Natural killer cell treated with Interleukin-12 subunit alpha and Interleukin-12 subunit beta and Interleukin-15 and Interleukin-18, amount 100 ng/mL, for 72 hours (primary cell): ENCODE measurements at places on chromosomes 5 and 9.

- no peak for DNase-seq
Measured at GRCh38 chr5:72160329-72160728, 53.1 kb downstream of the MAP1B start.

GRCh38 chr9:27125936-27126335, 16.9 kb downstream of the TEK start:
- DNase-seq: no peak

- no peak for DNase-seq
Measured at GRCh38 chr9:22211588-22212360, 202.7 kb upstream of the CDKN2B start.

DNA sequence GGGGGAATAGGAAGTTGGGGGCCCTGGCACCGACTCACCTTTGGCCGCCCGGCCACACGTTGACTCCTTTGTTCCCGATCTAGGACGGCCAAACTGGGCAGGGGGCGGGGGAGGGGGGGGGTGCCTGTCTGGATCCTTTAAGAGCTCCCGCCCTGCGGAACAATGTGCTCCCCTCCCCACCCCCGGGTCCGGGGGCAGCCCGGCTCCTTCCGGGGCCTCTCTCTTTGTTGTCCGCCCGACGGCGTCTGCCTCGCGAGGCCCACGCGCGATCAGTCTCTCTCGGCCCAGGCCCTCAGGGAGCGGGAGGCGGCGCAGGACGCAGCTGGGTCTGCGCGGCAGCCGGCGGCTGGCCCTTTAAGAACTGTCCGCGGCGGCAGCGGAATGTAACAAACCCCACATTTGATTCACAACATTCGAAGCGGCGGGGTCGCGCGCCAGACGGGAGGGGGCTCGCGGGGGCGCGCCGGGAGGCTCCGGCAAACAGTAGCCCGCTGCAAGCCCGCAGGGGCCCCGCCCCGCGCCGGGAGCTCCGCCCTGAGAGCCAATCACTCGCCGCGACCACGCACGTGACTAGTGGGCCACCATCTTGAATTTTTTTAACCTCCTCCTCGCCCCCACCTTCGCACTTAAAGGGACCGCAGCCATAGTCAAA, at the start of gene RNF44:
RNF44 (minus strand) TSS at position 501 of the 652 bp plus-strand sequence. CDS start 4,930 bp downstream, outside the sequence.
- DNase-seq: peak; percentile 98

DNA sequence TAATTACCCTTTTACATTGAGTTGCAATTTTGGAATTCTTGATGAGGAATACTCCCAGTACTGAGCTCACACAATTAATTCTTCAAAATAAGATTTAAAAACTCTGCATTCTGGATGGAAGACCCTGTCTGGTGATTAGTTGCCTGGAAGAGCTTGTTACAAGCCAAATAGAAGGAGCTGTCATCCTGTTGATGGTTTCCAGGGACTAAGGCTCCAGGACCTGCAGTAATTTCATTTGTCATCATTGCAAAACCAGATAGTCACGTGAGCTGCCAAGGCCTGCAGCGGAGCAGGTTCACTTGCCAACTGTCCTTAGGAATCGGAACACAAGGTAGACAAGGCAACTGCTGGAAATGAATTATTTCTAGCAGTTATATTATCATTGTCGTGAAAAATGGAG, 597.7 kb downstream of the CCDC171 start:
- DNase-seq: no peak

DNA sequence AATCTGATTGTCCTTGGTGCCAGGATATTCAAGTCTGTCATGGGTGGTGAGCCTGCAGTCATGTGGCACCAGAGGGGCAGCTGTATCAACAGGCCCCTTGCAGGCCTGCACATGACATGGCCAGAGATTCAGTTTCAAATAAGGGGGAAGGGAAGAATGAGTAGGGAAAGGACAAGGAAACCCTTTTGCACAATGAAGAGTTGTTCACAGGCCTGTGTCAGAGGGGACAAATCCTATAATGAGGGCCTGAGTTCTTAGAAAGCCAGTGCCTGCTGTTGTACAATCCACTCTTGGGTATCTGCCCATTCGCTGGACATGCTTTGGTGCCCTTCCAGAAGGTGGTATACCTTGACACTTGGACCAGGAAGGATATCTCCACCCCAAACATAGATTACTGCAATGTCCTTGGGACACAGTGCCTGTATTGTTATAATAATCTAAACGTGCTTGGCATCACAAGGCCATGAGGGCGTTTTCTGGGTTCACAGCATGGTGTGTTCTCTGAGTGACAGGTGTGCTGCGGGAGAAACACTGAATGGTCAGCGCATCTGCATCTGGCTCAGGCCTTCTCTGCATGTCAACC, 1.9 kb upstream of the TMEM171 start:
- DNase-seq: no peak

- DNase-seq: no peak
Measured at GRCh38 chr9:109129470-109130197, 9.9 kb upstream of the TMEM245 start.

- no peak for DNase-seq
Measured at GRCh38 chr5:3854188-3854821, 258.7 kb downstream of the IRX1 start.

GRCh38 chr9:29802454-29802853, 2229.2 kb upstream of the C9orf72 start:
- DNase-seq: no peak

DNA sequence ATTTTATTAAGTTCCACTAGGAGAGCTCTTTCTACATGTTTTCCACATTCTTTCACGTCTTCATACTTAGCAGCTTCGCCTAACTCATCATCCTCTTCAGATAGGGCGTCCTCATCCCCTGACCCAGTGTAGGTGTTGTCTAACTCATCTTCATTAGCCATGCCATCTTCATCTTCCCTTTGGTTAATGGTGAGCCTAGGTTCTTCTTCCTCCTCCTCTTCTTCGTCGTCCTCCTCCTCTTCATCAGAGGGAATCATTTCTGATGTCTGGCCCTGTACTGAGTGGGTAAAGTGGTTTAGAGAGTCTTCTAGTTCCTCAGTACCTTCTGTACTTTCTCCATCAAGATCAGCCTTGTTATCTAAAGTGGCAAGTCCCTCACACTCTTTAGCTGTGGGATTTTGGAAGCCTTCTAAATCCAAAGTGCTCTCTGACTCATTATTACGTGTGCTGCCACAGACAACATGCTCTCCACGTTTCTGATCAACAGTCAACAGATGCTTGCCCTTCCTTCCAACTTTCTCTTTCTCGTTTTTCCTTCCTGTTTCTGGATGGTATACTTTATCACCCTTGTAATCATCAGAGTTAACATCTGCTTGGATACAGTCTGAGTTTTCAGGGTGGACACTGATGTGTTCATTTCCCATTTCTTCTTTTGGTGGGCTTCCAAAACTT, 31.1 kb downstream of the TUT7 start:
- DNase-seq: no peak

DNA sequence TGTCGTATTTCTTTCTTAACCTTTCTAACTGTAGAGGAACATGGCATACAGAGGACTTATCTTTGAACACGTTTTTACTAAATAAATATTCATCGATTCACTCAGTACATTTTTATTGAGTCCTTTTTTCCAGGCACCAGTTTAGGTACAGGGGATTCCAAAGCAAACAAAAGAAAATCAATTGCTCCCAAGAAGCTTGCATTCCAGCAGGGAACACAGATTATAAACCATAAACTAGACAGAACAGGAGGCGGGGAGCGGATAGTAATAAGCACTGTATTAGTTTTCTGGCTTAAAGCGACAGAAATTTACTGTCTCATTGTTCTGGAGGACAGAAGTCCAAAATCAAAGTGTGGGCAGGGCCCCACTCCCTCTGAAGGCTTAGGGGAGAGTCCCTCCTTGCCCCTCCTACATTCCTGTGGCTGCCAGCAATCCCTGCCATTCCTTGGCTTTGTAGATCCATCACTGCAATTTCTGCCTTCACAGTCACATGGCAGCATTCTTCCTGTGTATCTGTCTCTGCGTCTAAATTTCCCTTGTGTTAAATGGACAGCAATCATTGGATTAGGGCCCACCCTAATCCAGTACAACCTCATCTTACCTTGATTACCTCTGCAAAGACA, 115.5 kb downstream of the COL23A1 start:
- DNase-seq: no peak

- no peak for DNase-seq
Measured at GRCh38 chr9:110669433-110669832, 842 bp downstream of the MUSK start.

- DNase-seq: no peak
Measured at GRCh38 chr9:132237481-132237880, 75.6 kb downstream of the NTNG2 start.

DNA sequence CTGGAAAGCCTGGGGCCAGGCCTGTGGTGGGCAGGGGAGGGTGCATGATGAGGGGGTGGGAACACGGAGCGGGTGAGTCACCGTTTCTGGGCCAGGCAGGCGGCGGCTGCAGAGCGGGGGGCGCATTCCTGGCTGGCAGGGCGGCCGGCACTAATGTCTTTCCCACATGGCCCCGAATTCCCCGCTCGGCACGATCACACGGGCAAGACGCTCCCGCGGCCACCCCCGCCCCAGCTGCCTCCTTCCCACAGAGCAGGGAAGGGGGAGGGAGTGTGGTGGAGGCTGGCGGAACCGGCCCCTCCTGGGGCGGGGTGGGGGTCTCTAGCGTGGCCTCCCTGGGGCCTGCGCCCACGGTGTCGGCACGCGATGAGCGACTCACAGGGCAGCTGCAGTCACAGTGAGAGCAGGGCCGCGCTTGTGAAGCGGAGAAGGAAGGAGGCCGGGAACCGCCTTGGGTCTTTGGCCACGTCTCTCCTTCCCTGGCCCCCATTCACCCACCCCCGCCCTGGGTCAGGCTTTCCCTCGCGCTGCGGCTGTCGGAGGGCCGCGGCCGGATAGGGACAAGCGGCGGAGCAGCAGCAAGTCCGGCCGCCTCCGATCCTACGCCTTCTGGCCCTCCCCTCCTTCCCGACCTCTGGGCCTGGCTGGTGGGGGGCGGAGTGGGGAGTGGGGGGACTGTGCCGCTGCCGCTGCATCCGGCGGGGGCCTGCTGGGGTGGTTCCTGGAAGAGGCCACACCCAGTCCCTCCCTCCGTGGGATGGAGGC, 48.9 kb downstream of the CXXC5 start:
- no peak for DNase-seq

GRCh38 chr9:133333011-133333410, 3.0 kb downstream of the SURF6 start:
- DNase-seq: no peak

GRCh38 chr5:160030631-160031377, 21.9 kb downstream of the TTC1 start:
- no peak for DNase-seq

- no peak for DNase-seq
Measured at GRCh38 chr9:68433531-68434110, 77.2 kb downstream of the PGM5 start.

- no peak for DNase-seq
Measured at GRCh38 chr9:31629292-31629691, 755.2 kb upstream of the ACO1 start.

DNA sequence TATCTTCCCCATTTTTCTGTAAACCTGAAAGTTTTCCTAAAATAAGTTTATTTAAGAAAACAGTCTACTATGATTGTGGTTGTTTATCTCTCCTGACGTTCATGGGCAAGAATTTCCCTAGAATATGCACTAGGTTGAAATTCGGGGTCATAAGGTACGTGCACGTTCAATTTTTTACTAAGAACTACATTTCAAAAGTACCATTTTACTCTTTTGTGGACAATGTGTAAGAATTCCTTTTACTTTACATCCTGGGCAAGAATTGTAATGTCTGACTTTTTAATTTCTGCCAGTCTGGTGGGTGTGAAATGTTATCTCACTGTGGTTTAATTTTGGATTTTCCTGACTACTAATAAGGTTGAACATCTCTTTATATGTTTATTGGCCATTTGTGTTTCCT, 12.4 kb downstream of the IL5 start:
- no peak for DNase-seq

DNA sequence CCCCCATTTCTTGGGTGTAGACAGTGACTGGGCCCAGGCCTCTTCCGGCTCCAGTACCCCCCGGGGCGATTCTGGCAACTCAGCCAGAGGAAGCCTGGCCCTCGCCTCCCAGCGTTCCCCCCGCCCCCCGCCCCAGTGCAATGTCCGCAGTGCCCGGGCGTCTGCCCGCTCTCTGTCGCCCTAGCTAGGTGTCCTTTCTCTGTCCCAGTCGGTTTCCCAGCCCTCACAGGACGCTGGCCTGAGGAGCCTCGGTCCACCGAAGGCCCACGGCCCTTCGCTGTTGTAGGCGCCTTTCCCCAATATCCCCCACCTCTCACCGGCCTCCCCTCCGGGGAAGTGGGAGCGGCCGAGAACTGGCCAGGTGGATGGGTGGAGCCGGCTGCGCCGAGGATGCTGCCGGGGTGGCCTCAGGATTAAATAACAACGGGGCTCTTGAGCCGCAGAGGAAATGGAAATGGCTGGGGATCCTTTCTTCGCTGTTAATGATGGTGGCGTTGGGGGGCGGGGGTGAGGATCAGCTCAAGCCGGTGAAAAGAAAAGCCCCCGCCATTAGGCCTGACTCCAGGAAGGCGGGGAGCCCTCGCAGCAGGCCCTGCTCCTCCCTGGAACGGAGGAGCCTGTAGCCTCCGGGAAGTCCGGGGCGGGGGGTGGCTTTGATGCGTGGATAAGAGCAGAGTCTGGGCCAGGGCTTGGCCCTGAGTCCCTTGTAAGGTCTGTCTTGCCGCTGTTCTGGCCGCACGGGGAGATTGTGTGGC, 1.1 kb upstream of the SPRY4 start:
- peak; percentile 69 for DNase-seq

DNA sequence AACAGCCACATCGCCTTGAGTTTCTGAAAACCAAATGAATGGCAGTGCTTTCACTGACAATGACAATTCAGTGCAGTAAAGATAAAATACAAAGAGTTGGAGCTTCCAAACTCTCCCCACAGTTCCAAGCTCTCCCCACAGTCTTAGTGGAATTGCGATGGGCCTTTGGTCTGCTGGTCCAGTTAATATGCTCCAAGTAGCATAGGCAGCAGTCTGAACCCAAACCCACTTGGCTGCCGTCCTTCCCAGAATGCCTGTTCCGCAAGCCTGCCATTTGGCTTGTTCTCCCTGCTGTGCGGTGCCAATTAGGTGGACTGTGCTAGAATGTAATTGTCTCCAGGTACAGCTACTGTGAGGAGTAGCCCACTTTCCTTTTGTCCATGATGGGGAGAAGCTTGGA, 250.1 kb downstream of the GOLPH3 start:
- DNase-seq: no peak

- DNase-seq: no peak
Measured at GRCh38 chr5:68325065-68325580, 109.6 kb downstream of the PIK3R1 start.
